ENCODE measurements at places on chromosomes 3 and 15. TPM values are rescaled to one million over a fixed set of nuclear protein-coding genes. Genes with fewer than 3 reads are reported as not detected.

- H3K36me3 ChIP-seq = peaks cover 31% of the 10 kb centered on the region
- no peaks in the 10 kb centered on the region for H3K27me3 ChIP-seq
- no peak overlapping the region for H3K27ac ChIP-seq
- H3K4me1 ChIP-seq = no peaks in the 10 kb centered on the region
- no peak overlapping the region for H3K4me3 ChIP-seq
Measured at GRCh38 chr3:122356402-122356801, 26.6 kb downstream of the MIX23 start.

- no peak overlapping the region for H3K4me3 ChIP-seq
- no peak overlapping the region for H3K27ac ChIP-seq
- H3K4me1 ChIP-seq = no peaks in the 10 kb centered on the region
- H3K27me3 ChIP-seq = no peaks in the 10 kb centered on the region
Measured at GRCh38 chr15:59794229-59794886, 105.2 kb upstream of the BNIP2 start.

GRCh38 chr15:24858737-24859601, 95.8 kb upstream of the SNRPN start:
- H3K27ac ChIP-seq = no peak overlapping the region
- no peak overlapping the region for H3K4me3 ChIP-seq
- no peaks in the 10 kb centered on the region for H3K4me1 ChIP-seq
- no peaks in the 10 kb centered on the region for H3K36me3 ChIP-seq
- no peak for DNase-seq

- no peak overlapping the region for H3K27ac ChIP-seq
- H3K4me1 ChIP-seq = peaks cover 3% of the 10 kb centered on the region
- H3K36me3 ChIP-seq = no peaks in the 10 kb centered on the region
- peak; percentile 79 for DNase-seq
- H3K27me3 ChIP-seq = peaks cover 3% of the 10 kb centered on the region
- no peak overlapping the region for H3K4me3 ChIP-seq
Measured at GRCh38 chr3:13414040-13414729, 5.9 kb downstream of the NUP210 start.

GRCh38 chr3:169435193-169435592, 228.3 kb downstream of the MECOM start:
- no peak overlapping the region for H3K4me3 ChIP-seq
- H3K36me3 ChIP-seq = no peaks in the 10 kb centered on the region
- peaks cover 12% of the 10 kb centered on the region for H3K4me1 ChIP-seq
- H3K27ac ChIP-seq = no peak overlapping the region

DNA sequence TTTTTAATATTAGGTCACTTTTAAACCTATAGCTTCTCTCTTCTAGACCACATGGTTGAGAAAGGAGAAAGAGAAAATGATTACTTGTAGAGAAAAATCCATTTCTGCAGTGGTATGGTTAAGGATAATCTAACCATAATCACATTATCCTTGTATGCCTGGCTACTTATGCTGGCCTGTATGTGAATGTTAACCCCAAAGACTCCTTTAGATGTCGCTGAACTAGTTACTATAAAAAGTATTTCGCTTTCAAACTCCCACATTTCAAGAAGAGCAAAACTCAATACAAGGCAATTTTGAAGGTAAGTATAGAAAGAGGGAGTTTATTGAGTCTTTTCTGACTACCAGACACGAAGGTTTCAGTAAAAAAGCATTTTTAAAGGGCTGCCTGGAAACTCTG, 2.2 kb downstream of the KCTD6 start:
- no peaks in the 10 kb centered on the region for H3K36me3 ChIP-seq
- no peak overlapping the region for H3K27ac ChIP-seq
- peaks cover 58% of the 10 kb centered on the region for H3K4me1 ChIP-seq
- H3K4me3 ChIP-seq = peak overlapping the region; percentile 92
- DNase-seq = no peak
- H3K27me3 ChIP-seq = no peaks in the 10 kb centered on the region

The PSMA4 gene
- total RNA-seq = 105 TPM

The A4GNT gene
- not detected for total RNA-seq

The NR1I2 gene
- total RNA-seq = 0.29 TPM

Data from heart left ventricle (tissue), 16 donors.